ENCODE measurements at places on chromosomes 16 and 17. TPM values are rescaled to one million over a fixed set of nuclear protein-coding genes. Genes with fewer than 3 reads are reported as not detected.

- DNase-seq = no peak
Observed at GRCh38 chr17:10731408-10731879, 1.6 kb upstream of the TMEM220 start.

The CKLF gene
- 52.3 TPM for total RNA-seq

The INO80E gene
- total RNA-seq = 32.7 TPM

DNA sequence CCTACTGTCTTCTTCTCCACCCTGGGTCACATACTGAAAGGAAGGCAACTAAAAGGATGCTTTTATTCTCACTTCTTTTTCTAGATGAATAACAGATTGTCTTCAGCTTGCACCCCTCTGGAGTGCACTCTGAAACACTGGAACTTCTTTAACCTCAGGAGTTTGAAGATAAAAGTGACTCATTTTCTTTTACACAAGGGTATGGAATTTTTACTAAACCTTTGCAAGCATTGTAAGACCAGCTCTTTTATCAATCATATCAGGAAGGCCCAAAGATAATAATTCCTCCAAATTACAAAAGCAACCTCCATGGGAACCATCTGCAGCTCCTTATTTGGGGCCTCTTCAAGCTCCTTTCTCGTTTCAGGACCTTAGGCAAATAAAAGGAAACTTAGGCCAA is 193.5 kb upstream of the KIF2B start:
- DNase-seq = no peak

The MAPT gene
- 6.1 TPM for total RNA-seq

Measured in vagina (tissue), 2 donors.